GM18507 (cell line): ENCODE measurements at places on chromosomes 7 and 10.

DNA sequence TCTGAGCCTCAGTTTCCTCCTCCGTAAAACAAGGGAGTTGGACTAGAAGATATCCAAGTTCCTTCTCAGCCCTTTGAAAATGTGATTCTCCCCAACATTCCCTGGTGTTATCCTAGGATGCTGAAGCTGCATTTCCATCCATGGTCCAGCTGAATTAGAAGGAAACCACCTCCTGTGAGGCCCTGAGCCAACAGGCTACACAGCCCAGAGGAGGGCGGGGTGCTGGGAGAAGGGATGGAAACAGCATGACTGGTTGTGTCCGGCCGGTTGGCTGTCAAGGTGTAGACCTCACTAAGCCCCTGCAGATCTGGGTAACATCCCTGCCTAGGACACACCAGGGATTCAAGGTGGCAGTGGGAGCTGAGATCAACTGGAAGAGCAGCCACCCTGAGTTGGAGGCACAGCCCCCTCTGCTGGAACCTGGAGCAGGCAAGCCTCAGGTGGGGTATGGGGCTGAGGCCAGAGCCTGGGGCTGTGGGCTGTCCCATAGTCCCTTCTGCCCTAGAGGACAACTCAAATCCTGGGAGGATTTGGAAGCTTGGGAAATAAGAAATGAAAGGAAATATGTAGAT lies 72.0 kb downstream of the PAX2 start:
- DNase-seq: no peak

DNA sequence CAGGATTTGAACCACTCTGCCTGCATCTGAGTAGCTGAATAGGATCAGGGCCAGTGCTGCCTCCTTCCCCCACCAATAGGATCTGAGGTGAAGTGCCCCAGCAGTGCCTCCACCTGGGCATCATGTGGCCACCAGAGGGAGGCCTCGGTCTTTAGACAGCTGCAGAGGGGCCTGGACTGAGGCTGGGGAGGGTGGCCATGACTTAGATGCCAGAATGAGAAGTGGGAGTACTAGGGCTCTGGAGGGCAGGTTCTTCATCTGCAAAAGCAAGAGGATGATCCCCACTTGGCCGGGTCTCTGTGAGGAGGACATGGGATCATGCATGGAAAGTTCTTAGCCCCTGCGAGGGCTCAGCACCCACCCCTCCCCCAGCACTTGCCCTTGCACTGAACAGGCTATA lies 56.9 kb downstream of the NEUROG3 start:
- no peak for DNase-seq

GRCh38 chr10:5449227-5449626 lies 36.9 kb downstream of the NET1 start:
- no peak for DNase-seq

DNA sequence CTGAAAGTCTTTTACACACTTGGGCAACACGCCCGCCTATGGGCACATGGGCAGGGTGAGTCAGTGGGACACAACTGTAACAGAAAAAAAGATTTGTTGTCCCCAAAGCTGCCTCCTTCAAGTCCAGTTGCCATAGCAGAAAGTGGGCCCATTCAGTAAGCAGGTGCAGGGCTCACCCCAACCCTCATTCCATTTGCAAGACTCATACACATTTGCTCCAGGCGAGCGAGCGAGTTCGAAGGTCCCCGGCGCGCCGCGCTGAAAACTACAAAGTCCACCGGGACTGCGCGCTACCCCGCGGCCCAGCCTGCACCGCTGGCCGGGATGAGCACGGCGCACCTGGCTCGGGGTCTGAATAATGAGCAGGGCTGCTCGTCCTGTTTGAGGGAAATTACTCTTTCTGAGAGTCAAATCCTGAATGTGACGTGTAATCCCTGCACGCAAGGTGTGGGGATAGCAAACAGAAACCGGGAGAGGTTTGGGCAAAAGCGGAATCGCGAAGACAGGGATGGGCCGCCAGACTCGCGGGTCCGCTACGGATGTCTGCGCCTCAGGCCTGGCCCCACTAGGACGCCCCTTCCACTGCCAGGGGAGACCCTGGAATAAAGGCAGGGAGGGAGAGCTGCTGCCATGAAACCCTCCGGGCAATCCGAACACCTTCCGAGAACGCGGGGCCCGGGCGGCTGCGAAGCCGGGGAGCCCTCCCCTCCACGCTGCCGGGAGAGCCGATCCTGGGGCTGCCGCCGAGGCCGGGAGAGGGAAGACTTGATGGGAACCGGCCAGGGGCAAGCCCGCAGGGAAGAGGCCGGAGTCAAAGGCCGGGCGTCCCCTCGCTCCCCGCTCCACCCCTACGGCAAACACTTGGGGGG lies 982 bp downstream of the COBL start:
- DNase-seq: no peak

- DNase-seq: no peak
These were observed 14.0 kb downstream of the ANKIB1 start for GRCh38 chr7:92259610-92260247.

DNA sequence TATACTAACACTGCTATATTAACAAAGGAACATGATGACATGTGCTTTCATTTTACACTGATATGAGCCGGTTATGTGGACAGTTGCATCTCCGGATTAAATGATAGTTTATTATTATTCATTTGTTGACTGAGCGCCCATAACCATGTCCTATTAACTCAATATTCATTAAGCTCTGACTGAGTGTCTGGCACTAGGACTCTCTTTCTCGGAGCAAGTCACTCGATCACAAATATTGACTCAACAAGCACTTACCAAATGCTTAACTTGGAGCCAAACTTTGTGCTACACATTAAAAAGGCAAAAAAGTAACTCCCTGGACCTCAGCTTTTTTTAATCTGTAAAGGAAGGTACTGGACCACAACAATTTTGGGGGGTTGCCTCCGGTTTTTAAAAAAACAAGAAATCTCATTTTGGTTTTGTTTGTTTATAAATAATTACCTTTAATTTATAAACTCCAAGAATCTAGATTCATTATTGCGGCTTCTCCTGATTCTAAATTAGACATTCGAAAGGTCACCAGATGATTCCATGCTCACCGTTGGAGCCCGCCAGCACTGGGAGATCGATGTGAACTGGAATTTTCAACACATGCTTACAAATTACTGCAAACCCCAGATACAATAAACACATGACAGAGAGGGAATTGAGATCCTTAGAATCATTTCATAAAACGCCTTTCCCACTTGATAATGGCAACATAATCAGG lies 8.9 kb upstream of the LYZL1 start:
- DNase-seq: no peak
